ENCODE measurements at places on chromosomes 5 and 9.

- no peak for DNase-seq
These were observed 83.0 kb upstream of the IL33 start for GRCh38 chr9:6132650-6133049.

GRCh38 chr5:159104759-159105144 lies 5.0 kb upstream of the EBF1 start:
- DNase-seq: no peak

DNA sequence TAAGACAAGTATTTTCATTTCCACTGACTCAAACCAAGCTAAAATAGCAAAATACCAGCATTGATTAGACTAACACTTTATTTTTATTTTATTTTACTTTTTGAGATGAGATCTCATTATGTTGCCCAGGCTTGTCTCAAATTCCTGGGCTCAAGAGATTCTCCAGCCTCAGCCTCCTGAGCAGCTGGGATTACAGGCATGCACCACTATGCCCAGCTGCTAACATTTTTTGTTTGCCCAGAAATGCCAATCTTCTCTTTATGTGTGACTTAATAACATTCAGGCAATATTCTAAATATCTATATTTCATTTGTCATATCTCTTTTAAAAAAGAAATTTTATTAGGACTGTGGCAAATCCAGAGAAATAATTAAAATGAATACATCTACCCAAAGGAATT lies 55.0 kb downstream of the OXCT1 start:
- no peak for DNase-seq

- DNase-seq: no peak
These were observed 13.3 kb downstream of the MATR3 start for GRCh38 chr5:139306628-139307379.

DNA sequence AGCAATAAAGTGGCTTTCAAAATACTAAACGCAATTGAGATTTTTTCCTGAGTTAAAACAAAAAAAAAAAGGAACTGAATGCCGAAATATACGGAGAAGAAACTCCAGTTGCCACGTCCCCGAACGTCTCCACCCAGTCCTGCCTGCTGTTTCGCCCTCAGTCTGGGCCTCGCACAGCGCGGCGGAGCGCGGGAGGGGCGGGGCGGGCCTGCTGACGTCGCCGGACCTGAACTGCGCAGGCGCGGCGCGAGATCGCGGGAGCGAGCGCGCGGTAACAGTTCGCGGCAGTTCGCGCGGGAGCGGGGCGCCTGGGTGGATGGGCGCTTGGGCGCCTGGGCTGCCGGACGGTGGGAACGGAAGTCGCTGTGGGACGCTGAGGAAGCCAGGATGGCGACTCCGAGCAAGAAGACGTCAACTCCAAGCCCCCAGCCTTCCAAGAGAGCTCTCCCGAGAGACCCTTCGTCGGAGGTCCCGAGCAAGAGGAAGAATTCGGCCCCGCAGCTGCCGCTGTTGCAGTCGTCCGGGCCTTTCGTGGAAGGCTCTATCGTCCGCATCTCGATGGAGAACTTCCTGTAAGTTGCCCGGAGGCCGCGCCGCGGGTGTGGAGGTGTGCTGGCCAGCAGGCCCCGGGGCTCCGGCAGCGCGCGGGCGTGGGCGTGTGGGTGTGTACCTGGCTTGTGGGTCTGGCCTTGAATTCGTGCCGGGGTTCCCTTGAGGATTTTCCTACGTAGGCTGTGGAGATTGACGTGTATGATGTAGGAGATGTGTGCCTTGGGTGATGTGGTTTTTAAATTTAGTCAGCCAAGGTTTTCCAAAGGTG lies at the start of gene SMC5:
TSS of gene SMC5 (plus strand) at position 287 of the 820 bp plus-strand sequence. CDS start at position 388, 101 bp downstream.
- peak; percentile 54 for DNase-seq

- DNase-seq: no peak
These were observed 79.6 kb downstream of the ADAMTS2 start for GRCh38 chr5:179265514-179266290.

DNA sequence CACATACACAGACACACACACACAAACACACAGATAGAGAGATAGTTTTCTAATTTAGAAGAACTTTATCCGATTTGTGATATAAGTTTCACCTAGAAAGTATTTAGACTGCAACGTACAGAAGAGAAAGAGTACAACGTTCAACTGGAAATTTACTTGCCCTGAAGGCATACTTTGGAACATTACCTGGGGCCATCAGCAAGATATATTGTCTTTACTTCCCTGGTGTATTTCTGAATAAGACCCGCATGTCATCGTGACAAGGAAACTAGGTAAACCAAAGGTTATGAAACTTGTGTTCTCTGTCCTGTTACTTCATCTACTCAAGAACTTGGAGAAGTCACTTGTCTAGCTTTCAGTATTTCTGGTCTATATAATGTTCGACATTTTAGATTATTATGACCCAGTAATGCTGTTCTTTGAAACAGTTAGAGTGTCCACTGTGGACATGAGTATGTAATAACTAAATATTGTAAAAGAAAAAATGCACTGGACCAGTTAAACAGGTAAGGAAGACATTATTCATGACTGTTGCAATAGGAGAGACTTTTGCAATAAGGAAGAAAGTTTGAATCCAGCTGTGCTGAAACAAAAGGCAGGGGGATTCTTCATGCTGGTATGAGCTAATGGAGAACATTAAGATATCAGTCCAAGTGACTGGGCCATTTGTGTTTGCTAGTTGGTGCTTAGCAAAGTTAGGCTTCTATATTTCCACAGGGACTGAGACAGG lies 1791.1 kb downstream of the MAT2B start:
- DNase-seq: no peak

DNA sequence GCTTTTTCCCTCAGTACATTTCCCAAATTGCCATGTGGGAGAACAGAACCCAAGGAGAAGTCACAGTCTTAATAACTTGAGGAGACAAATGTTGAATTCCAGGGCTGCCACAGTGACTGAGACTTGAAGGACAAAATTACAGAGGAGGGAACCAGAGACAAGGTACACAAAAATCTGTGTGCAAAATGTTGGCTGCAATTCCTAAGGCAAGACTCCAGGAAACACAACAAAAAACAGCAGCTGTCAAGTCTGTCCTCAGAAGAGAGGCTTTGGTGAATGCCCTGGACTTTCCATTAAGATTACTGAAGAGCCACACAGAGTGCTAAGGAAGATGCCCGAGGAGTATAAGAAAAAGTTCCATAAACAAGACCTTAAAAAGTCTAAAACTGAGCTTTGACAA lies 21.1 kb downstream of the AP3B1 start:
- no peak for DNase-seq

- DNase-seq: no peak
These were observed 169.2 kb upstream of the CTNND2 start for GRCh38 chr5:12073426-12073825.

DNA sequence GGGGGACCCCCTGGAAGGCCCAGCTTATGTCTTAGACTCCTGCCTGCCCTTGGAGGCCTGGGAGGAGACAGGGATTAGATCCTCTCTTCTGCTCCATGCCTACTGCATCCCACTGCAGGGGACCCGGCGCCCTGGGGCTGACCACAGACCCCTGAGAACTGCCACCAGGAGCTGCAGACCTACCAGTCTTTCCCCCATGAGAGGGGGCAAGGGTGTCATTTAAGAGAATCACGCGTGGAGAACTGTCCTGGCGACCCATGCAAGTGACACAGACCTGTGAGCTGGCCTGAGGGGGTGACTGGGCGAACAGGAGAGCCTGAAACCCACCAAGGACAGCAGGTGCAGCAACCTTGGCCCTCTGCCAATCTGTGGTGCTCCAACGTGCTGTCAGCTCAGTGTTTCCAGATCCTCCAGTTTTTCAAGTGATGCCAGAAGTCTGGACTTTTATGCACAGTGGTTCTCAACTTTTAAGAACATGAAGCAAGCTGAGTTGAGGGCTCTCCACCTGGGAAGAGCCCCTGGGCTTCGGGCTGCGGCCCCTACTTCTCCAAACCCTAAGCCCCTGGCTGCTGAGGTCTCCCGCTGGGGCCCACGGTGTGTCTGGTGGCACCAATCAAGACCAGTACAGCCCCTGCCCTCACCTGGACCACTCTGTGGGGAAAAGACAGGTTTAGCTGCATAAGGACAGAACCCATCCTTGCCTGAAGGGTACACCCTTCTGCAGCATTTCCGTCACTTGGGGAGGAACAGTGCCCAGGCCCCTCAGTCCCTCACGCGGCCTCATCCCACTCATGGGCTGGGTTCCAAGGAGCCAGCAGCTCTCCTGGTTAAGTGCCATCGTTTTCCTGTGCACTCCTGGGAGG lies 18.2 kb downstream of the GFPT2 start:
- DNase-seq: no peak

DNA sequence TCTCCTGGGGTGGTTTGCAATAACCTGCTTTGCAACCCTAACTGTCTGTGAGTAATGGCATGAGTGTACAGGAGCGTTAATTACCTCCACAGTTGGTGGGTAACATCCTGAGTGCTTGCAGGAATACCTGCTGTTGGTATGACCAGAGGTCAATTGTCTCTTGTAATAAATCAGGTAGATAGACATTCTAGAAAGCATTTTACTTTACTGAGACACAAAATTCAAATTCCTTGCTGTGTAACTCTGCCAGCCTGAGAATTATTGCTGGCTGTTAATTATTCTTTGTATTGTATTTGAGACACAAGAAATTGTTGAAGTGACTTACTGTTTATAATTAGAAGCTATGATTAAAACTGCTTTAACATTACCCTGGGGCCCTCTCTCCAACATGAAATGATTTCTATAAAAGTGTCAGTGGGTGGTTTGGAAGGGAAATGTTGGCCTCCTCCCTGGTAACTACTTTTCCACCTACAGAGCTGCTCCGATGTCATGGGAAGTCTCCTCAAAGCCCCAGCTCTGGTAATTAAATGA lies 150.8 kb upstream of the ADCY2 start:
- peak; percentile 86 for DNase-seq

- no peak for DNase-seq
These were observed 448.0 kb downstream of the SPOCK1 start for GRCh38 chr5:137051161-137051560.

- DNase-seq: no peak
These were observed 125.9 kb downstream of the NUDT12 start for GRCh38 chr5:103436656-103437055.

GRCh38 chr9:125886365-125886764 lies 139.2 kb downstream of the PBX3 start:
- DNase-seq: no peak

DNA sequence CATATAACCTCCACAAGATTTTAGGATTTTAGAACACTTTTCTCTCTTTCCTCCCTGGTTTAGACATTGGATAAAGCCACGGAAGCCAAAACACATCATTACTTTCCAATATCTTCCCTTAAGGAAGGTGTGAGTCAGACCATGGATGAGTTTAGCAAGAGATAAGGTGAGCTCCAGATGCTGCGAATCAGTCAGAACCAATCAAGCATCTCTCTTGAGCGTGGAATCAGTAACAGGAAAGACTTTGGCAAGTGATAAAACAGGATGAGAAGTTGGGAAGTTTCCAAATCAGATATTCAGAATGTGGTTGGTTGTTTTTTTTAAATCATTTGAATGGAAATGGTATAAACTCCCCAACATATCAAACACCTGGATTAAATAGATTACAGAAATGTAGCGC lies 397.8 kb downstream of the EFNA5 start:
- DNase-seq: no peak

- no peak for DNase-seq
These were observed 701 bp upstream of the ZNF462 start for GRCh38 chr9:106862110-106862820.

DNA sequence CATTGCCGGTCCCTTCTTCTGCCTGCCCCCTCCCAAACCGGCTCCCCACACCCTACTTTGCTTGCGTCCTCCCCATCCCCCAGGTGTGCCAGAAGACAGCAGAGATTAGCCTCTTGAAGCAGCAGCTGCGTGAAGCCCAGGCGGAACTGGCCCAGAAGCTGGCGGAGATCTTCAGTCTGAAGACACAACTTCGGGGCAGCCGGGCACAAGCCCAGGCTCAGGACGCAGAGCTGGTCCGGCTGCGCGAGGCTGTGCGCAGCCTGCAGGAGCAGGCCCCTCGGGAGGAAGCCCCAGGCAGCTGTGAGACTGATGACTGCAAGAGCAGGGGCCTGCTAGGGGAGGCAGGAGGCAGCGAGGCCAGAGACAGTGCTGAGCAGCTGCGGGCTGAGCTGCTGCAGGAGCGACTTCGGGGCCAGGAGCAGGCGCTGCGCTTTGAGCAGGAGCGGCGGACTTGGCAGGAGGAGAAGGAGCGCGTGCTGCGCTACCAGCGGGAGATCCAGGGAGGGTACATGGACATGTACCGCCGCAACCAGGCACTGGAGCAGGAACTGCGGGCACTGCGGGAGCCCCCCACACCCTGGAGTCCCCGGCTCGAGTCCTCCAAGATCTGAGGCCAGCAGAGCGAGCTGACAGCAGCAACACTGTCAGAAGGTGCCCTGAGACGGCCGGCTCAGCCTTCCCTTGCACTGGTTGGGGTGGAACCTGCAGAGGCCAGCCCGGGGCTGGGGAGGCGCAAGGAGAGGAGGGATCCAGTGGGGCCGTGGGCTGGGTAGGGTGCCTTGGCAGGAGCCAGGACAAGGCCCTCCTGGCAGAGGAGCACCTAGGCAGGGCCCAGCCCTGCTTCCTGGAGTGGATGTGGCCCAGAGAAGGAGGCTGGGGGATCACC lies 8.3 kb downstream of the N4BP3 start:
- DNase-seq: no peak

DNA sequence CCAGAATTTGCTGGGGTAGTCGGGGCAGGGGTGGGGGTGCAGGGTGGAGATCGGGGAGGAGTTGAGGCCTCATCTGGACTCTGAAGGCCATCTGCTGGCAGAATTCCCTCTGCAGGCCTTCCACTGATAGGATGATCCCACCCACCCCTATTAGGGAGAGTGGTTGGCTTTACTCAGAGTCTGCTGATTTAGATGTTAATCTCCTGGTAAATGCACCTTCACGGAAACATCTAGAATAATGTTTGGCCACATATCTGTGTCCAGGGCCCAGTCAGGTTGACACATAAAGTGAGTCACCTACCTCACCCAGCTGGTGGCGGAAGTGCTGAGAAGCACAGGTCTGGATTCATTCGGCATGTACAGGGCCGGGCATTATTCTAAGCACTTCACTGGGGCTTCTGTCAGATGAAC lies 50.0 kb downstream of the DAPK1 start:
- no peak for DNase-seq

DNA sequence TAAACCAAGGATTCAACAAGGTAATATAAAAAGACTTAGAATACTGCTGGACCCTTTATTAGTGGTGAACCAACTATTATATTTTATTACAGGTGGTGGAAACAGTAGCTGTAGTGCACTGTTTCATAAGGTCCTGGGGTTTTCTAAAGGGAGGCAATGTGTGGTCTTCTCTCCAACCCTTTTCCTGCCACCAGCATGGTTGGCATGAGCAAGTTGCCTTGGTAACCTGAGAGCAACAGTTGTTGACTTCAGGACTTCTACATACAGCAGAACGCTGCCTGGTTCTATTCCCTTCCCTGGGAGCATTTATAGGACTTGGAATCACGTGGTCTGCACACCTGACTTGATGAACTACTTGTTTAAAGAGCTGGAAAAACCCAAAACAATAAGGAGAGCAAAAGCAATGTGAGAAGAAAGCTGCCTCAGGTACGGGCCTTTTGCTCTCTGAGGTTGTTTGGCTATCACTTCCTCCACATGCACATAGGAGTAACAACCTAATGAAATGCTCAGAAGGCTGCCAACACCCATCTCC lies 81.1 kb upstream of the RAI14 start:
- DNase-seq: no peak

DNA sequence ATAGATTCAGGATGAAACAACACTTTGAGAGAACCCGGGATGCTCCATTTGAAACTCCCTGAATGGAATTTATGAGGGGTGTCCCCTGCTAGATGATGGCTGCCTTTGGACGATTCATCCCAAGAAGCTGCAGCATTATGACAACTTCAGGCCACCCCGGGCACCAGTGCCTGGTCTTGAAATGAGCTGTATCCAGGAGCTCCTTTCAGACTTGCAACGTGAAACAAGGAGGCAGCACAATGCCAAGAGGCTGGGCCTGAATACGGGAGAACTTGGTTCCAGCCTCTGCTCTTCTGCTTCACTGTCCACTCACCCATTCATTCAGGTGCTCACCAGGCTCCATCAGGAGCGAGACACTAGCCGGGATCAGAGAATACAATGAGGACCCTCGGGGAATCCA lies 78.3 kb downstream of the STK10 start:
- DNase-seq: no peak
